Body of pancreas (tissue), 4 donors: ENCODE measurements at places on chromosomes 3 and 15.

GRCh38 chr15:55289746-55290527 is at the start of gene RAB27A:
RAB27A (minus strand) TSS chr15:55289813; CDS start chr15:55234934, 54,879 bp downstream.
- peak; percentile 80 for DNase-seq

DNA sequence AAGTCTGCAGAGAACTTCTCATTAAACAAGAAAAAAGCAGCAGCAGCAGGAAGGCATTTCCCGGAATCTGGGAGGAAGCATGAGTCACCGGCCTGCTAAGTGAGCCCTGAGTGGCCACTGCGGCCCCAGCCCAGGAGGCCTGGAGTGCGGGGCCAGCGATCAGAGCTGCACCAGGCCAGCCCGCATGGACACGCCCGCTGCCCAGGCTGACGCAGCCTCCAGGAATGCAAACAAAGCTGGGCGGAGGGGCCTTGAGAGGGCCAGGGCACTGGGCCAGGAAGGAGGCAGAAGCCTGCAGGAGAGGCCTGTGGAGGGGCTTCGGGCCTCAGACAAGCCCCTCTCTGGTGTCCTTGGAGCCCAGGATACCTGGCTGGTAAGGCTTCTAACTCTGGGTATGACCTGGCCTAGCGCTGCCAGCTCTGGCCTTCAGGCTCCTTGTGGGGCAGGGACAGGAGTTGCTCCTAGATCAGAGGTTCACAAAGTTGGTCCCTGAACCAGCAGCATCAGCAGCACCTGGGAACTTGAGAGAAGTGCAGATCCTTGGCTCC is 101.2 kb downstream of the SMAD6 start:
- DNase-seq = peak; percentile 94

- DNase-seq = no peak
These were observed 7.4 kb downstream of the GLB1 start for GRCh38 chr3:33089515-33089914.

- DNase-seq = no peak
These were observed 7.0 kb upstream of the TFG start for GRCh38 chr3:100702082-100702979.

DNA sequence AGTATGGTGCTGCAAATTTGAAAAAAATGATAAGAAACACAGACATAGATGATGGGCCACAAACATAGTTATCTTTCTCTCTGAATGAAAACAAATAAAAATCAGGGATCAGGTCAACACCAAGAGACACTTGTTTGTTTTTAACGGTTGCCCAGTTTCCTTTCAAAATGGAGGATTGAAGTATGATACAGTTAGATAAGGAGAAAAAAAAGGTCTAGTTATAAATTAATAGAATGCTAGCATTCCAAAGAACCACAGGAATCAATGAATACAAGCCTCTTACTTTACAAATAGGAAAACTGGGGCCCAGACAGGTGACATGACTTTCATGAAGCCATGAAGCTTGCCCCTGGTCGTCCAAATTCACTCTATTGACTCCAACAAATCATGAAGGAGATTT is 305.1 kb downstream of the ZNF621 start:
- no peak for DNase-seq

GRCh38 chr3:156530980-156531379 is 23.9 kb downstream of the SSR3 start:
- DNase-seq = no peak

DNA sequence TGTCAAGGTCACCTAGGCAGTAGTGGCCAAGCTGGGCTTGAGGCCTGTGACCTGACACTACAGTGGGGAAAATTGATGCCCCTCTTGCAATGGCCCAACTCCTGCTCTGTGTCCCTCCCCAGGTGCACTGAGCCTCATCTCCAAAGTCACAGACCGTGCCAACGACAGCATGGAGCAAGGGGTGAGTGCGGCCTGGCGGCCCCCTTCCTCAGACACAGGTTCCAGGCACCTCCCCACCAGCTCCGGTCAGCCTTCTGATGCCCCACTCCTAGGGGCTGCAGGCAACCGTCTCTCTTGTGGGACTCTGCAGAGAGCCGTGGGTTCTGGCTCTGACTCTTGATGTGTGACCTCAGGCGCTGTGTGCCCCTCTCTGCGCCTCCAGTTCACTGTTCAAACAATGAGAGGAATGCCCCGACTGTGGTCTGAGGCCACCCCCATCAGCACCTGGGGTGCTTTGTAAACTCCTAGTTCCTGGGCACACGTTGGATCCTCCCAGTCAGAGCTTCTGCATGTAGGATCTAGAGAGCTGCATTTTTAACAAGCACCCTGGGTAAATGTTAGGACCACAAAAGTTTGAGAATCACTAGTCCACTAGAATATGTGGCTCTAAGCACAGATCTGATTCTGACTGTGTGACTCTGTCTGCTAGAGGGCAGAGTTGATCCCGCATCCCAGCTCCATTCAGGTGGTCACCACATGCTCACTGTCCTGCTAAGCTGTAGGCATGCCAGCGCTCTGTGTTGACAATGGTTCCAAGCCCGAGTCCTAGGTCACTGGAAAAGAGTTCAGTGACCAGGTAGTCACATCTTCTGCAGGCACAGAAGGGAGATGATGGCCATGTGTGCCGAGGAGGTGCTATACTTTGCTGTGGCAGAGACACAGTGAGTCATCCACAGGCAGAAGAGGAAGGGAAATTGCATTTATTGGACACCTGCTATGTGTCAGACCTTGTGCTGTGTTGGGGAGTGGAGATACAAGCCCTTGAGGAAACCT is 46.2 kb upstream of the NR2C2 start:
- DNase-seq = no peak

DNA sequence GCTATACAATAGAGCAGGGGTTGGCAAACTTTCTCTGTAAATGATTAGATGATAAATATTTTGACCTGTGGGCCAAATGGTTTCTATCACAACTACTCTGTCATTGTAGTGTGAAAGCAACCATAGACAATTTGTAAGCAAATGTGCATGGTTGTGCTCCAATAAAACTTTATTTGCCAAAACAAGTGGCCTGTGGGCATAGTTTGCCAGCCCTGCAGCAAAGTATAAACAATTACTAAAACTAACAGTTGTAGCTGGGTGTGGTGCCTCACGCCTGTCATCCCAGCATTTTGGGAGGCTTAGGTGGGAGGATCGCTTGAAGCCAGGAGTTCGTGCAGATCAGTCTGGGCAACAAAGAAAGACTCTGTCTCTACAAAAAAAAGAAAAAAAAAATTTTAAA is 61.6 kb downstream of the NBEAL2 start:
- DNase-seq = no peak

- DNase-seq = no peak
These were observed 270.0 kb upstream of the PROK2 start for GRCh38 chr3:72054976-72055375.

DNA sequence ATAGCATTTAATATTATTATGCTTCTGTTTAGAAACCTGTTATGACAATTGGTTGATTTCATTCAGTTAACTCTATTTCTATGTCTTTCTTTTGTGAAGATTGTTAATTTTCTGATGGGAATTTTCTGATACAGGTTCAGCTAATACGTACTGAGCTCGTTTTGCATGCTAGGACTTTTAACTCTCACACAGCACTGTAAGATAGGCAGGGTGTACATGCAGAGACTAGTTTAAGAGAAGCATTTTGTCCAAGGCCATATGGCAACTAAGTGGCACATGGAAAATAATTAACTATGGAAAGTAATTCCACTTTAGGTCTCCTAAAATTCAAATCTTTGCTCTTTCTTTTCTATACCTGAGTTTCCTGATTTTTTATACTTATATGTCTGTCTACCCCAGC is 81.9 kb downstream of the IL1RAP start:
- no peak for DNase-seq

GRCh38 chr15:76342382-76343201 is 6.0 kb downstream of the ISL2 start:
- no peak for DNase-seq

- DNase-seq = no peak
These were observed 5.3 kb downstream of the IGF1R start for GRCh38 chr15:98653686-98654085.

DNA sequence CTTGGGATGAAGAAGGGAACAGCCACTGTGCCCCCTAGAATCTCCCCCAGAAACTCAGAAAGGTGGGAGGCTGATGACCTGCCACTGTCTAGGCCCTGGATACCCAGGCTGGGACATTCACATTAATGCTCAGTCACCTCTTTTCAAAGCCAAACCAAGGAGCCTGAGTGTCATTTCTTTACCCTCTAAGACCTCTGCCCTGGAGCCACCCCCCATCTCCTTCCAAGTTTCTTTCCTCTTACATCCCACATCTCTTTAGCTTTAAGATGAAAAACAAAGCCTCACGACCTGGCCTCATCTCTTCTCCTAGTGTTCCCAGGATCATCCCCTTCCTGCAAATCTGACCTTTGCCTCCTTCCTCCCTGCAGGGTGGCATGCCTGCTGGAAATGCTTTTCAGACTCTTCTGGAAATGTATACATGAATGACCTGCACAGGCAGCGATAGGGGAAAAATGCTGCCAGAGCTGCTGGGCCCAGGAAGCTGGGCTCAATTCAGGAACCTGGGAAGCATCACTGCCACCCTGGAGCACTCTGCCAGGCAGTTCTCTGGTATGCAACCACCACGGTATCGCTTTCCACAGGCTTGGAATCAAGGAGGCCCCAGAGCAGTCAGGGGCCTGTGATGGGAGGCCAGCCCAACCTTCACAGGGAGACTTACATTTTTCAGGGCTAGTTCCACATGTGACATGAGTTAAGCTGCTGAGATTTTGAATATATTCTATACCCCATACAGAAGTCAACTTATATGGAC is 67.6 kb downstream of the DAPK2 start:
- no peak for DNase-seq

- no peak for DNase-seq
These were observed 72.1 kb upstream of the OXTR start for GRCh38 chr3:8841472-8841871.
